ENCODE measurements at places on chromosomes 7 and 10.

DNA sequence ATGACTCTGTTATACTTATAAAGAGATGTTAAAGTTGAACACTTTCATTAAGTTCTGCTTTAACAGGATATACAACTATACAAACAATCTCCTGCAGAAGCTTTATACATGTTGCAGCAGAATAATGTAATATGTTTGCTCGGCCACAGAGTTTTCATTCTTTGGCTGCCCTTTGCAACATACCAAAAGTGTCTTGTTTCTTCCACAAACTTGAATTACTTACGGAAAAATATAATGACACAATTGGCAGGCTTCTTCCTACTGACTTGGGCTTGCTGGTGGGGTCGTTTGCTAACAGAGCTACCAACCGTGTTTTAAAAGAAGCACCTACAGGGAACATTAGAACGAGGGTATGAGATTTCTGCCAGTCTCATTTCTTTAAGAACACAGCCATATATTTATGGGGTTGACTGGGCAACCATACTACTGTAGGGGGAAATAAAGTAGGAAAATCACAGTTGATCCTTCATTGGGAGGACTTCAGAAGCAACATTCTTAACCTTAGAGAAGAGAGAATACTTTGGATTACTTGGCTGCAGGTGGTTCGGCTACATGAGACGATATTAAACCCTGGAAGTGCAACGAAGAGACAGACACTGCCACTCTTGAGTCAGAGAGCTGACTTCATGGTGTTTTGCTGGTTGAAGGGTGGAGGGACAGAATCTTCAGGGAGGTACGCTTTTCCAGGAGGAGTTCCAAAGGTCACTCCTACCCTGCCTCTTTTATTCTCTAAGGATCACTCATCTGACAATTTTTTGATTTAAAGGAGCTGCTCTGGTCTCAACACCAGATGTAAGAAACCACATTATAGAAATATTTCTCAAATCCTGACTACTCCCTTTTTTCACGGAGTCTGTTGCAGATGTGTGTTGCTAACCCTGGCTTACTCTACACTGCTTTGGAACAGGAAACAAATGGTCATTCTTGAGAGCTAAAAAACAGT lies 123.9 kb downstream of the SEMA3C start:
- DNase-seq, result no peak

- peak; percentile 24 for DNase-seq
Measured at GRCh38 chr10:73263693-73264347, 11.4 kb upstream of the MRPS16 start.

DNA sequence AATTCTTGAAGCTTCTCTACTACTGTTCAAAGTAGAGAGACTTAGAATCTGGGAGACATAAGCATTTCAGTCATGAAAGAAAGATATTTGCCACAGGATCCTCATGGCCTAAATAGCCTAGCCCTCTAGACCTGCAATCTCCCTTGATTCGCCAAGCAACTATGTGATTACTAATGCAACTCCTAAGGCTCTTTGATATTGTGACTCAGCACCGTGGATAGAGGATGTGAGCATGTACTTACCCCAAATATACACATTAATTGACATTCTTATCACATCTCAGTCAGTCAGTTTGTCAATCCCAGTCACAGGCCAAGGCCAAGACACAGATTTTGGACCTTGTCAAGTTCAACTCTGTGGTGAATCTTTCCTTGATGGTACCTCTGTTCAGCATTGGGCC lies 42.6 kb downstream of the GPR37 start:
- no peak for DNase-seq

- no peak for DNase-seq
Measured at GRCh38 chr10:132889556-132889955, 52.8 kb downstream of the CFAP46 start.

DNA sequence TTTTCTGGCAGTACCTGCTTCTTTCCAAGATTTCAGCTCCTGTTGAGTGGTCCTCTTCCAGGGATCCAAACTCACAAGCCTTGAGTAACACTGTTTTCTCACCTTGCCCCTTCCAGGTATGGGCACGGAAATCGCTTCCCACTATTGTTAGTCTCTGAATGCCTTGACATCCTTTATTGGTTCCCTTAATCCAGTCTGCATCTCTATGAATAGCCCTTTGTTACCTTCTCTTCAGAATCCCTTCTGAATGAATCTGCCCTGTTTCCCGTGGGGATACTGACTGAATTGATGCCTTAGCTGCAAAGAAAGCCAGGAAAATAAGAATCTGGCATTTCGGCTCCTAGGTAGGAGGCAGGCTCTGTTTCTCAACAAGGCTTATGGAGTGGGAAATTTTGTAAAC lies 467.7 kb downstream of the PLXNA4 start:
- DNase-seq, result no peak

DNA sequence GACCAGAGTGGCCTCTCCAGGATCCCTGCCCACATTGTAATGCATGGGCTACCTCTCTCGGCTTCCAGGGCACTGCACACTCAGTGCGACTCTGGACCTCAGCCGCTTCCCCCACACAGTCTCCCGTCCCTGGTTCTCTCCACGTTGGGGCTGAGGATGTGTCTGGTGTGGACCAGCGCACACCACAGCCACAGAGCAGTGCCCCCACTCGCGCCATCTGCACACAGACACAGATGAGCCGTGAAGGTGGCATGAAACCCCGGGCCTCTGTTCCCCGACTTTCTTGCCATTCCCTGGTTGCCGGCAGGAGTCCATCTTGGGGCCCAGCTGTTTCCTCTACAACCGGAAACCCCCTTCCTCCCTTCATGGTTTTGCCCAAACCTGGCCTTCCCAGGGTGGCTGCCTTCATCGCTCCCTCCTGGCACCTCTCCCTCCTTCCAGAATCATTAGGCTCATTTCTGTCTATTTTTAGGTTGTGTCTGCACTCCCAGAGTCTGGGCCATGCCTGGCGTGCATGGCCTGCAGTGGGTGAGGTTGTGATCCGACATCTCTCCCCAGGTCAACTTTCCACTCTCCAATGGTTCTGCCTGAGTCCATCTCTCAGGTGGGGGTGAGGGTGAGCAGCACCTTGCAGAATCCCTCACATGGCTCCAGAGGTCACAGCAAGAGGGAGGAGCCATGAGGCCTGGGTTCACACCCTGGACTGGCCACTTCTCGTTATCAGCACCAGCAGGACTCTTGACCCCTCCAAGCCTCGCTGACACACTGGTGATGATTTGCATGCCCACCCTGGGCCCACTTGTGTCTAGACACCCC lies 10.1 kb downstream of the RASGEF1A start:
- DNase-seq, result no peak

Data from CD4-positive, alpha-beta T cell treated with Interleukin-10 for 1 hour (primary cell).